ENCODE measurements at places on chromosomes 3 and 15. TPM values are rescaled to one million over a fixed set of nuclear protein-coding genes. Genes with fewer than 3 reads are reported as not detected.

- DNase-seq, result no peak
Measured at GRCh38 chr15:66875588-66876420, 173.8 kb downstream of the SMAD6 start.

GRCh38 chr15:100909565-100909964 is 9.6 kb upstream of the LRRK1 start:
- DNase-seq, result no peak

DNASE1L3 gene
- total RNA-seq, result 1.7 TPM

ZDHHC19 gene
- not detected for total RNA-seq

Measured in dermis blood vessel endothelial cell (primary cell).